ENCODE measurements at places on chromosomes 7 and 10.

DNA sequence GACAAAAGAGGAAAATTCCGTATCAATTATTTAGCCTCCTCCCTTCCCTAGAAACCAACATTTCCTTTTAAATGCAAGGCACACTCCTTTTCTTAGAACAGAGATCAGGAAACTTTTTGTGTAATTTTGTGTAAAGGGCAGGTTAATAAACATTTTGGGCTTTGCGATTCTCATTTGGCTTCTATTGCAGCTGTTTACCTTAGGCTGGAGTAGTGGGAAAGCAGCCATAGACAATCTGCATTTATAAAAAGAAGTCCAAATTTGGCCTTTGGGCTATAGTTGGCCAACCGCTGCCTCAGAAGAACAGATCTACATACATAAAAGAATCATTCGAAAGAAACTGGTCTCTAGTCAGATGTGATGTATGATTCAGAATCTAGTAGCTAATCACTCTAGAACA is 35.3 kb downstream of the NAMPT start:
- DNase-seq: no peak

DNA sequence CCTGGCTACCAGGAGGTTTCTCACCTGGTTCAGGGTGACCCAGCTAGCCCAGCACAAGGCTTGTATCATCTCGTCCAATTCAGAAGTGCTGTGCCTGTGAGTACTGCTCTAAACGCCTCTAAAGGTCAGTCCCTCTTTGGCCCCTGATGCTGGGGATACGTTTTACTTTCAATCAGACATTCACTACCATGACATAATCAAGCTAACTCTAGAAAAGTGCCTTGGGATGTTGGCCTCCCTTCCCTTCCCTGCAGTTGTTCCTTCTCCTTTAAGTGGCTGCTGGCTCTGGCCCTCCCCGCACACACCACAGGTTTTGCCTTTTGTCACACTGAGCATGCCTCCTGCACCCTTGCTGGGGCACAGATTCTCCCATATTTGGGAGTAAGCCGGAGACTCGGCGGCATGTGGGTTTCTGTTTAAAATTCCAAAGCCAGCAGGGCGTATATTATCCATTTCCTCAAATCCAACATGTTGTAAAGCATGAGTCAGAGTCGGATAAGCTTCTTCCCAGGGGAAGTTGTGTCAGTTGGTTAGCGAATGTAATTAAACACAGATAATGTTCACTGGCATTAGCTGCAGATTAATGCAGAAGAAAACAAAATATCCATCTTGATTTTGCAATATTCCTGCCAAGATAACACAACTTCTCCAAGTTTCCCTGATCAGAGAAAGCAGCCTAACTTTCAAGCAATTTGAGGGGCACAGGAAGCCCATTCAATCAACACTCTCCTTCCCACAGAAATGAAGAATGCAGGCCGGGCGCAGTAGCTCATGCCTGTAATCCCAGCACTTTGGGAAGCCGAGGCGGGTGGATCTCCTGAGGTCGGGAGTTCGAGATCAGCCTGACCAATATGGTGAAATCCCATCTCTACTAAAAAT is 31.8 kb upstream of the VCL start:
- no peak for DNase-seq

DNA sequence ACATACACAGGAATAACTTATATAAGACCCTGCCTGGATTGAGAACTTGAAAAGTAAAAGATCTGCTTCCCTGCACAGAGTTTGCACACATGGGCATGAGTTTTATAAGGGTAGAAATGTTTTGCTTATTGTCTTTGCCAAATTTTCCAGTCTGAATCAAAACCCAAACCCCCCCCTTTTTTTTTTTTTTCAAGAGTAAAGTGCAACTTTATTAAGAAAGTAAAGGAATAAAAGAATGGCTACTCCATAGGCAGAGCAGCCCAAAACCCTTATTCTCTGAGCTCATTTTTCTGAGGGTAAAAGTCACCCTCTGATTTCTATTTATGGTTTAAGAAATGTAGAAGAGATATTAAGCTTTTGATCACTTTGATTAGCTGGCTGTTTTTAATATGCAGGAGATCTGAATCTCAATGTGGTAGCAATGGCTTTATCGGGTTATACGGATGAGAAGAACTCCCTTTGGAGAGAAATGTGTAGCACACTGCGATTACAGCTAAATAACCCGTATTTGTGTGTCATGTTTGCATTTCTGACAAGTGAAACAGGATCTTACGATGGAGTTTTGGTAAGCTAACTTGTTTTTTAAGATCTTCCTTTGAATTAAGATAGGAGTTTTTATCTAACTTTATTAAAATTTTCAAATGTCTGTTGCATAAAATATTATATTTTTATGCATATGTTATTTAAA is 18.7 kb downstream of the MIOS start:
- no peak for DNase-seq

- no peak for DNase-seq
These were observed 366.3 kb upstream of the CHRM2 start for GRCh38 chr7:136502162-136502561.

GRCh38 chr7:28470344-28470743 is 58.0 kb downstream of the CREB5 start:
- no peak for DNase-seq

- DNase-seq: no peak
These were observed 2.0 kb downstream of the IFRD1 start for GRCh38 chr7:112452102-112452888.

DNA sequence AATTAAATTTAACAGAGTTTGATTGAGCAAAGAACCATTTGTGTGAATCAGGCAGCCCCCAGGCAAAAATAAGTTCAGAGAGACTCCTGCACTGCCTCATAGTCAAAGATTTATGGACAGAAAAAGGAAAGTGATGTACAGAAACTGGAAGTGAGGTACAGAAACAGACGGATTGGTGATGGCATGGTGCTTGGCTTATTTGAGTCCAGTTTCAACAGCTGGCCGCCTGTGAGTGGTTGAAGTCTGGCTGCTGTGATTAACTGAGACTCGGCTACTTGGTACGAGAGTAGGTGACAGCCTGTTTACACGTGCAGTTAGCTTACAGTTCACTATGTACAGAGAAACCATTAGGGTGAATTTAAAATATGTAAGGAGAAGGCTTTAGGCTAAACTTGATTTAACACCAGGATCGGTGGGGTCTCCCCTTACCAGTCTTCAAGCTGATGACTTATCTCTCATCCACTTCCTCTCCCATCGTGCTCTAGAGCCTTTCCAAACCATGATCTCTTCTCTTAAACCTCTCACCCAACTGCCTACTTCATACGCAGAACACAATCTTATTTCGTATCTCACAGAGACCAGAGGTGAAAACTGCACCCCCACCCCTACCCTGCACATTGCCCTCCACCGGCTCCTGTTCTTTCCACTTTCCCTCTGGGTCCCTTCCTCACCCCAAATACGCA is 5.0 kb upstream of the MSMB start:
- no peak for DNase-seq

DNA sequence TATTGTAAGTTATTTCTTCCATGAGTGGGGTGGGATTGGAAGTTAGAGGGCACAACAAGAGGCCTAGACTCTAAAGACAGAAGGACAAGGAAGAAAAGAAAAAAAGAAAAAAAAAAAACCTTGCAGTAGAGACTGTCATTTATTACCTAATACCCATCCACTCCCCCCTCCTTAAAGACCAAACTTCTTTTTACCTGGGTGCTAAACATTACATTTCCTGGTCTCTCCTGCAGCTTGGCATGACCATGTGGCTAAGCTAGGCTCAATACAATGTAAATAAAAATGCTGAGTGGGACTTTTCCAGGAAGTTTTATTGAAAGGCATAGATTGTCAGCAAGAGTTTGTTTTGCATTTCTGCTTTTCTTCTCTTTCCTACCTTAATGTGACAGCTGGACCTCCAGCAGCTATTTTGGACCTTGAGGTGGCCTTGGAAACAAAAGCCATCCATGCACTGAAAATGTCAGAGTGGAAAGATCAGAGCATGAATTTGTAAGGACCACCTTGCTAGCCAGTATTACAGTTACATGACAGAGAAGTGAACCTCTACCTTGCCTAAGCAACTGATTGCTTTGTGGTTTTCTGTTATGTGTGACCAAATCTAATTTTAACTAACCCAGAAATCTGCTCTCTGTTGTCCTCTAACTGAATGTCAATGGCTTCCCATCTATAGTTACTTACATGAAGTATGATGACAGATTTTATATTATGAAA is 81.3 kb upstream of the SFMBT2 start:
- no peak for DNase-seq

DNA sequence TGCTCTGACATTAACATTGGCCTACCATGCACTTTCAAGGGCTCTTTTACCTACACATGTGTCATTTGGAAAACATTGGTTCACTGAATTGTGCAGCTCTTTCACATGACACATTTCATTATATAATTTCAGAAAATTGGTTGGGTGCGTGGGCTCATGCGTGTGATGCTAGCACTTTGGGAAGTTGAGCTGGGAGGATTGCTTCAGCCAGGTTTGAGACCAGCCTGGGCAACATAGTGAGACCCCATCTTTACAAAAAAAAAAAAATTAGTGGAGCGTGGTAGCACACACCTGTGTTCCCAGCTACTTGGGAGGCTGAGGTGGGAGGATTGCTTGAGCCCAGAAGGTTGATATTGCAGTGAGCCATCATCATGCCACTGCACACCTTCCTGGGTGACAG is 3.9 kb downstream of the TASOR2 start:
- no peak for DNase-seq

Data from KG1 (cell line).